ENCODE measurements at places on chromosomes 7 and 10. TPM values are rescaled to one million over a fixed set of nuclear protein-coding genes. Genes with fewer than 3 reads are reported as not detected.

The OR6V1 gene
- not detected for total RNA-seq

The OPALIN gene
- not detected for total RNA-seq

The BCL7B gene
- 20.8 TPM for total RNA-seq

The SEC31B gene
- total RNA-seq = 6.1 TPM

The LBX1 gene
- not detected for total RNA-seq

The PDZD7 gene
- 0.50 TPM for total RNA-seq

The FAM20C gene
- 36.3 TPM for total RNA-seq

The C7orf25 gene
- total RNA-seq = 3.8 TPM

The C10orf105 gene
- total RNA-seq = not detected

The A1CF gene
- 138 TPM for total RNA-seq

The DNAH11 gene
- total RNA-seq = 0.17 TPM

The MYL10 gene
- total RNA-seq = not detected

The SEMA3A gene
- total RNA-seq = 0.47 TPM

The CDNF gene
- total RNA-seq = 4.5 TPM

- no peak overlapping the region for H3K27ac ChIP-seq
- H3K27me3 ChIP-seq = no peaks in the 10 kb centered on the region
- no peaks in the 10 kb centered on the region for H3K36me3 ChIP-seq
- H3K4me3 ChIP-seq = no peak overlapping the region
These were observed 625.1 kb upstream of the ANKRD30A start for GRCh38 chr10:36500266-36500665.

- DNase-seq = no peak
- H3K4me3 ChIP-seq = no peak overlapping the region
- no peak overlapping the region for H3K27ac ChIP-seq
- no peaks in the 10 kb centered on the region for H3K27me3 ChIP-seq
- no peaks in the 10 kb centered on the region for H3K36me3 ChIP-seq
These were observed 279.7 kb downstream of the ADRA2A start for GRCh38 chr10:111356571-111356970.

DNA sequence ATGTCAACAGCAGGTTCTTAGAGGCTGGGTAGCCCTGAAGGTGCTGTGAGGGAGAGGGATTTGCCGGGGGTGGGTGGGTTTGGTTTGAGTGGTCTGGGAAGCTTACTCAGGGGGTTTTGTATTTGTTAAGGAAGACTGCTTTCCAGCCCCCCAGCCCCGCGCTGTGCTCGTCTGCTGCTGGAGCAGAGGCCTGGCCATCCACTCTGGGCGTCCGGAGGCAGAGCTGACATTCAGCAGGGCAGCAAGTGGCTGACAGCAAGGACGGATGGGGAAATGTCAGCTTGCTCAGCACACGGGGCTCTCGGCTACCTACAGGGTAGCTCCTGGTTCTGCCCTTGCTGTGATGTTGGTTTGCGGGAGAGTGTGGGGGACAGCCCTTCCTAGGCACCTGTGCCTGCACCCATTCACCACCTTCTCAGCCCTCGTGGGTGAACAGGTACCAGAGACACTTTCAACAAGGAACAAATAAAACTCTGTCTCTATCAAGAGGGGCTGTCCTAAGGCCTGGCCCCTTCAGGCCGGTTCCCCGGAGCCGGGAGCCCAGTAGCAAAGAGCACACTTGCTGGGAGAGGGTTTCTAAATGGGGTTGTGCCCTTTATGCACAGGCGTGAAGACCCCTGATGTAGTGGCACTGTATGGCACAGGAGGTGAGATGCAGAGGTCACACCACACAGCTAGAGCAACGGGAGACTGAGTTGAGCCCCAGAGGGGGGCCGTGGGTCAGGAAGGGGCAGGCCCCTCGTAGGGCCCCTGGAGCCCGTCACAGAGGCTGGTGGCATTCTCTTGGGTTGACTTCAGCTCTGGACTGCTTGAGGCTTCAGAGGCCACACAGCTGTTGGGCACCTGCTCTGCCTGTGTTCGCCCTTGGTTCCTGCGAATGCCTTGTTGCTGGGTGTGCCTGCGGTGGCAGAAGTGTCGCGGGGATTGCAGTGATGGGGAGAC lies 72.2 kb upstream of the SHH start:
- H3K4me1 ChIP-seq = no peaks in the 10 kb centered on the region
- no peaks in the 10 kb centered on the region for H3K27me3 ChIP-seq
- H3K36me3 ChIP-seq = no peaks in the 10 kb centered on the region
- H3K4me3 ChIP-seq = no peak overlapping the region
- no peak overlapping the region for H3K27ac ChIP-seq

DNA sequence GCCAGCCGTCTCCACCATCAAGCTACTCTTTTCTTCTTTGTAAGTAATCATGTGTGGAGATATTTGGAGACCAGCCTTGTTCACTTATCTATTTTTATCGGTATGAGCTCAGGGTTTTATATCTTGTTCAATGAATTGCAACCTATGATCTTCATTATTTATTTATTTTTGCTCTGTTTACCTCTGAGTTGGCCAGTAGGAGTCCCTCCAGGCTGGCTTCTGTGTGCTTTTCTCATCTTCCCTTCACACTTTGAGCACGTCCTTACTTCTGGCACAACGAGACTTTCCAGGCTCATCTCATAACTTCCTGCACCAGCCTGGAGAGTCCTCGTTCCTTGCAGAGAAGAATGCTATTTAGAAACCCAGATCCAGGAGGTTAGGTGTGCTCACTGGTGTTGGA lies 375.8 kb upstream of the PODXL start:
- H3K27me3 ChIP-seq = no peaks in the 10 kb centered on the region
- H3K36me3 ChIP-seq = no peaks in the 10 kb centered on the region
- DNase-seq = no peak
- H3K27ac ChIP-seq = no peak overlapping the region
- no peaks in the 10 kb centered on the region for H3K4me1 ChIP-seq

- no peak for DNase-seq
- no peaks in the 10 kb centered on the region for H3K27me3 ChIP-seq
These were observed 176.5 kb upstream of the CCDC6 start for GRCh38 chr10:60082744-60083344.

DNA sequence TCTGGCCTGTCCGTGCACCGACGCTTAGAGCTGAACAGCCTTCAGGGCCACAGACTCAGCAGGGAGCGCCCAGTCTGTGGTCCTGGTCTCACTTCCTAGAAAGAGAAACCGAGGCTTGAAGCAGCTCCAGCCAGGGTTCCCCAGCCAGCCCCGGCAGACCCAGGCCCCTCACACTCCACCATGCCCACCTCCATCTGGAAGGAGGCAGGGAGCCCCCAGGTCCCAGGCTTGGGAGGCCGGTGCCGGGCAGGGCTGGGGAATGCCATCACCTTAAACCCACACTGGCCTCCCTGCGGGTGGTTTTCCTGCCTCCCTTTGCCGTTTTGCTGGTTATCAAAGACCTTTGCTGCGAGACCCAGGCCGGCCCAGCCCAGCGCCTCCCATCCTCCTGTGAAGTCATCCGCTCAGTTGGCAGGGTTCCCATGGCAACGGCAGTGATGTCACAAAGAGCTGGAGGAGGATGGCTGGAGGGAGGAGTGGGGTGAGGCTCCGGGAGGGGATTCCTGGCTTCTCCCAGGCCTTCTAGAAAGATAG lies 24.0 kb downstream of the ELFN1 start:
- H3K4me3 ChIP-seq = no peak overlapping the region
- no peaks in the 10 kb centered on the region for H3K36me3 ChIP-seq
- H3K4me1 ChIP-seq = no peaks in the 10 kb centered on the region
- DNase-seq = no peak

DNA sequence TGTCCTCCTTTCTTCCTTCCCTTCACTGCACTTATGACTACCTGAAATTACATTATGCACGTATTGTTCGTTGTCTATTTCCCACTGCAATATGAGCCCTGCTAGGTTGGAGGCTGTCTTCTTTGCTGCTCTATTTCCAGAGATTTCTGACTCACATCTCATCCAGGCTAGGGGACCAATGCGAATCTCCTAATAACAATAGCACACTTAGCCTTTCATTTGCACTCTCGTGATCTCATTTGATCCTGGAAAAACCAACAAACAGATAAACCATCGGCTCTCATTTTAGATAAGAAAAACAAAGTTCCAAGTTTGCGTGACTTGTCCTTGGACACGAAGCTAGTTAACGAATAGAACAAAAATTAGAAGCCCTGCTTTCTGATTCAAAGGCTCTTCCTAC lies 1.4 kb downstream of the ZNF438 start:
- H3K4me3 ChIP-seq = no peak overlapping the region
- no peak overlapping the region for H3K27ac ChIP-seq
- H3K4me1 ChIP-seq = no peaks in the 10 kb centered on the region
- no peaks in the 10 kb centered on the region for H3K36me3 ChIP-seq
- H3K27me3 ChIP-seq = no peaks in the 10 kb centered on the region
- DNase-seq = no peak

GRCh38 chr10:28400681-28401080 lies 97.8 kb upstream of the MPP7 start:
- H3K4me3 ChIP-seq = no peak overlapping the region
- H3K4me1 ChIP-seq = no peaks in the 10 kb centered on the region
- no peaks in the 10 kb centered on the region for H3K27me3 ChIP-seq
- no peaks in the 10 kb centered on the region for H3K36me3 ChIP-seq
- no peak for DNase-seq
- H3K27ac ChIP-seq = no peak overlapping the region

DNA sequence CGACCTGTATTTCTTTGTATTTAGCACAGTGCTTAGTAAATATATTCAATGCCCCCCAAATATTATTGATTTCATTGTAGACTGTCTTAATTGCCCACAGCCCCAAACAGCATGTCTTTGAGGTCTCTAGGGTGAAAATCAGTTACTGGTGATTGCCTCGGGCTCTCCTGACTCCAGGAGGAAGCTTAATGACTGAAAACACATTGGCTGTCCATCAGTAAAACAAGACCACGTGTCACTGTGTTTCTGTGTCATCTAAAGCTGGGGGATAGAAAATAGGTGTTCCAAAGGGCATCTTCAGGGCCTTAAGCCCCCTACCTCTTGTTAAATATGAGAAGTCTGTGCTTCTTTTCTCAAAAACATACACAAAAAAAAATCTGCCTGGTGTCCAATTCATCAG lies 67.9 kb downstream of the CACNA2D1 start:
- peaks cover 6% of the 10 kb centered on the region for H3K27me3 ChIP-seq
- DNase-seq = no peak
- no peak overlapping the region for H3K27ac ChIP-seq
- H3K4me3 ChIP-seq = no peak overlapping the region
- no peaks in the 10 kb centered on the region for H3K36me3 ChIP-seq

- no peaks in the 10 kb centered on the region for H3K36me3 ChIP-seq
- H3K4me3 ChIP-seq = no peak overlapping the region
- no peak for DNase-seq
- H3K27ac ChIP-seq = no peak overlapping the region
- H3K4me1 ChIP-seq = no peaks in the 10 kb centered on the region
- H3K27me3 ChIP-seq = no peaks in the 10 kb centered on the region
These were observed 219.4 kb upstream of the CELF2 start for GRCh38 chr10:10798102-10798863.

DNA sequence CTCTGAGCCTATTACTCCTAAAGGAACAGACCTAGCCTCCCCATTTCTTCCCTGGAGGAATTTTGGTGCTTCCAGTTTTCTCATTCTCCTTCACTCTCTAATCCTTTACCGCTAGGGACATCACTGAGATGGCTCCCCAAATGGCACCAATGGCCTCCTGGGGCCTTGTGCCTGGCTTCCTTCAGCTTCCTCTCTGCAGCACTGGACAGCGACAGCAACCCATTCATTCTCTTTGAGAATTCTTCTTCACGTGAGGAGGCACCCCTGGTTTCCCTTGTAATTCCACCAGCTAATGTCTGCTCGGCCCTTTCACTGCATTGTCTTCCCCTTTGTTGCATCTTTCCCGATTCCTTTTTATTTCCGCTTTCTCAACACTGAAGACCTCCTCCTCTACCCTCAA lies 24.6 kb upstream of the KDM7A start:
- H3K4me3 ChIP-seq = no peak overlapping the region
- no peak overlapping the region for H3K27ac ChIP-seq
- no peak for DNase-seq
- no peaks in the 10 kb centered on the region for H3K27me3 ChIP-seq
- H3K4me1 ChIP-seq = no peaks in the 10 kb centered on the region

DNA sequence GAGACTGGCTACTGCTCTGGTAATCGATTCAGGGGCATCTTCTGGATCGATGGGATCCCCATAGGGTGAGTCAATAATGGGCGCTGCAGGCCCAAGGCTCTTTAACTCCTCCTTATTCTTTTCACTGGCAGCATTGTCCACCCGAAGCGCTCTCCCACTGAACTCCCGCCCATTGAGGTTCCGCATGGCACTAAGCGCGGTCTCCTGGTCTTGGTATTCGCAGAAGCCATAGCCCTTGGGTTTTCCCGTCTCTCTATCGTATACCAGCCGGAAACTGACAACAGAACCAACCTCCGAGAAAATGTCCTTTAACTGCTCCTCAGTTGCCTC lies 285 bp downstream of the CSTF2T start:
- no peaks in the 10 kb centered on the region for H3K36me3 ChIP-seq
- H3K27me3 ChIP-seq = no peaks in the 10 kb centered on the region
- peak overlapping the region; percentile 90 for H3K27ac ChIP-seq
- peak; percentile 28 for DNase-seq

GRCh38 chr10:125155101-125155500 lies 5.3 kb downstream of the CTBP2 start:
- no peak overlapping the region for H3K4me3 ChIP-seq
- peaks cover 35% of the 10 kb centered on the region for H3K27me3 ChIP-seq
- no peak overlapping the region for H3K27ac ChIP-seq
- peaks cover 13% of the 10 kb centered on the region for H3K4me1 ChIP-seq
- no peaks in the 10 kb centered on the region for H3K36me3 ChIP-seq
- no peak for DNase-seq

- H3K27me3 ChIP-seq = no peaks in the 10 kb centered on the region
- no peak overlapping the region for H3K27ac ChIP-seq
- H3K4me1 ChIP-seq = no peaks in the 10 kb centered on the region
These were observed 12.2 kb upstream of the LGI1 start for GRCh38 chr10:93745408-93746065.

GRCh38 chr7:89334797-89335196 lies 539.3 kb upstream of the TEX47 start:
- no peaks in the 10 kb centered on the region for H3K36me3 ChIP-seq
- no peak overlapping the region for H3K27ac ChIP-seq
- no peaks in the 10 kb centered on the region for H3K27me3 ChIP-seq
- H3K4me1 ChIP-seq = no peaks in the 10 kb centered on the region

DNA sequence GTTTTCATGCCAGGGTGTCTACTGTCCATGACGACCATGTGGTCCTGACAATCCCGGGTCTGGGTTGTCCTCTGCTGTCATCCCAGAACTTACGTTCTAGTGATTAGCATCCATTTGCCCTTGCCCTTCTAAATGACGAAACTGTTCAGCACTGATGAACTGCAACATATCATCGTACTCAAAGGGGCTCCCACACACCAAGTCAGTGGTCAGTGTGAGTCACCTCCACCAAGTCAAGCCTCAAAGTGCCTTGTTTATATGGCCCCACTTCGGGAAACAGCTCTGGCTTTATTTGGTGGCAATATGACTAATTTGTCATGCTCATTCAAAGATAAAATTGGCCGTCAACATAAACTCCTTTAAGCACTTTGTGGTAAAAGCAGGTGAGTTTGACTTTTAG lies 110.7 kb downstream of the FRMD4A start:
- no peaks in the 10 kb centered on the region for H3K36me3 ChIP-seq
- H3K27ac ChIP-seq = no peak overlapping the region
- H3K4me3 ChIP-seq = no peak overlapping the region

GRCh38 chr7:75915416-75916156 lies 631 bp downstream of the POR start:
- H3K4me3 ChIP-seq = peak overlapping the region; percentile 96
- H3K36me3 ChIP-seq = no peaks in the 10 kb centered on the region
- H3K27ac ChIP-seq = peak overlapping the region; percentile 100
- peaks cover 12% of the 10 kb centered on the region for H3K4me1 ChIP-seq

GRCh38 chr7:100817097-100817496 lies 10.2 kb downstream of the EPHB4 start:
- no peaks in the 10 kb centered on the region for H3K4me1 ChIP-seq
- peaks cover 17% of the 10 kb centered on the region for H3K36me3 ChIP-seq
- H3K4me3 ChIP-seq = no peak overlapping the region
- no peaks in the 10 kb centered on the region for H3K27me3 ChIP-seq
- no peak overlapping the region for H3K27ac ChIP-seq
- no peak for DNase-seq
